ENCODE measurements at places on chromosomes 6 and 20.

DNA sequence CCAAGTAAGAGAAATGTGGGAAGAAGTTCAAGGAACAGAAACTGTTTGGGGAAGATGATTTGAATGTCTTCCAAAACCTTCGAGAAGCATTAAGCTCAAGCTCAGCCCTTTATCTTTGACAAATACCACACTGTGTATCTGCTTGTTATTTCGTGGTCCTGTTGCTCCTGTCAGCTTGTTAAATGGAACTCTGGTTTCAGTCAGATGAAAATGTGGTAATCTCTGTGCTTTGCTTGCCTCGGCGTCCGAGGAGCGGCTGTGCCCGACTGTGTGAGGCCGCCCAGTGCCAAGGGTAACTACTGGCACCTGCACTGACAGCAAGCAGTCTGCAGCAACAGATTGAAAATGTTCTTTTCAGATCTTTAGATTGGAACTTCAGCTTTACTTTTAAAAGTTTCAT is 577.9 kb upstream of the FLRT3 start:
- peak; percentile 94 for ATAC-seq

GRCh38 chr6:130513770-130514169 is 148.0 kb downstream of the TMEM200A start:
- ATAC-seq: peak; percentile 78

DNA sequence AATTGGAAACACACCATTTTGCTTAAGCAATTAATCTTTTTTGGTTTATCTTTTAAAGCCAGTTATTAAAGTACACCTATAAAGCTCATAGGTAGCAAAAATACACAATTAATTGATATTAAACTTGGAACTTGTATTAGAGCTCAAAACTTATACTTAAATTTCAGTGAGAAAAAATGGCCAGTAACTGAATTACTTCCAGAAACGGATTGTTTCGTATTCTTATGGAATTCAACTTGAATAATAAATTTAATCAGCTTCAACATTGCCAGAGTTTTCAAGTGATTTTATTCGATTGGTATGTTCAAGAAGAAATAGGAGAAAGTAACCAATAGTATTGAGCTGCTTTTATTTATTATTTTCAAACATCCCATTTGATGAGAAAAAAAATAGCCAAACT is 112.7 kb upstream of the PDE10A start:
- no peak for ATAC-seq

DNA sequence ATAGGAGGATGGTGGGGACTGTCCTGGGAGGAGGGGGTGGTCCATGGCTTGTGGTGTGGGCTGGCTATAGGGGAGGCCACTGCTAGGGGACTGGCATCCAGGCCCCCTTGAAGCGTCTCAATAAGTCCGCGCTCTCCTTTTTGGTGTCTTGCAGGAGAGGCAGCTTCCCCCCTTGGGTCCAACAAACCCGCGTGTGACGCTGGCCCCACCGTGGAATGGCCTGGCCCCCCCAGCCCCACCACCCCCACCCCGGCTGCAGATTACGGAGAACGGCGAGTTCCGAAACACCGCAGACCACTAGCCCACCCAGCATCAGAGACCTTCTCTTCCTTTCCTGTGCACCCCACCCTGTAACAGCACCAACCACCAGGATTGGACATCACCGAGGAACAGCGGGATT is 2.8 kb upstream of the ZBTB9 start:
- ATAC-seq: no peak

DNA sequence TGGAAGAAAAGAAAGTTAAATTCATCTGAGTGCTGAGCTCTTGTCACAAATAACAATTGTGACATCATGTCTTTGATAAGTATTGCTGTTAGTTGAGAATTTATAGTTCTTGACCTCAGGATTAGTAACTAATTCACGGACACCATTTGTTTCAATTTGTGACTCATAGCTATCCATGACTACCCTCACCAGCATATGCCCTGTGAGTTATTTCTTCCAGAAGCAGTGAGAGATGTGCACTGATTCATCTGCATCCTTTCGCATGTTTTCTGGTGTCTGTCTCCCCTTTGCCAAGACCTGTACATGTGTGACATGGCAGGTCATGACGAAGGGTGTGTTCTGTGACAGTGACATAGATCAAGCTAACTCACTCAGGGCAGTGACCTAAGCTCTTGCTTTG is 86.9 kb downstream of the SOBP start:
- ATAC-seq: peak; percentile 52

- peak; percentile 77 for ATAC-seq
These were observed 172.4 kb downstream of the PLCB4 start for GRCh38 chr20:9241232-9241692.

DNA sequence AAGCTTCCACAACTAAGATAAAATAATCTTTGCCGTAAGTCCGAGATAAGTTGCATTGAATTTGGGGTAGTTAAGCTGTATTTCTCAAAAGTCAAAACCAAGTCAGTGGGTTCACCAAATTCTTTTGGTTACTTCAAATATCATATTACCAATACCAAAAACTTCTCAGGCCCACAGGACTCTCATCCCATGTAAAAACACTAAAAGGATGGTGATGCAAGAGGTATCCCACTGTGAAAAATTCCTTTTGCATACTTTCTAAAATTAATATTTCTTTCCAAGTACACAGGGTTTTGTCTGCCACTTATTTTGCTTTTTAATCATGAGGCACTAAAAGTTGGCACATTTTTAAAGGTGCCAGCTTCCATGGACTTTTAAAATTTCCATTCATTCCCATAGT is 151.3 kb downstream of the GJA10 start:
- no peak for ATAC-seq

GRCh38 chr6:117771403-117771802 is 96.1 kb downstream of the NUS1 start:
- ATAC-seq: no peak

- ATAC-seq: peak; percentile 75
These were observed 47.7 kb downstream of the AKAP7 start for GRCh38 chr6:131182991-131183425.

DNA sequence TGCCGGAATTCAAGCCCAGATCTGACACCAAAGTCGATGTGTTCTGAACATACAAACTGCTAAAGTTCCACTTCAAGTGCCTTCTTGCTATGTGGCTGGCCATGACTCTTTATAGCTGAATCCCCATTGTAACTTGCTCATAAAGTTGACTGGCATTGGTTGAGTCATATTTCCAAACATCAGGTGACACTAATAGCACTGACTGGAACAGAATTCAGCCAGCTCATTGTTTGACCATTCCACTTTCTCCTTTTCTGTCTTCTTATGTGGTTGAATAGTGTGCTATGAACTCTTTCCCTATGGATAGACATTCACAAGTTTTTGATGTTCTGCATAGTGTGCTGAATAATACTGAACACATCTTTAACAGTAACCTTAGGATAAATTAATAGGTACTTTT is 266.2 kb upstream of the ZFP64 start:
- no peak for ATAC-seq

DNA sequence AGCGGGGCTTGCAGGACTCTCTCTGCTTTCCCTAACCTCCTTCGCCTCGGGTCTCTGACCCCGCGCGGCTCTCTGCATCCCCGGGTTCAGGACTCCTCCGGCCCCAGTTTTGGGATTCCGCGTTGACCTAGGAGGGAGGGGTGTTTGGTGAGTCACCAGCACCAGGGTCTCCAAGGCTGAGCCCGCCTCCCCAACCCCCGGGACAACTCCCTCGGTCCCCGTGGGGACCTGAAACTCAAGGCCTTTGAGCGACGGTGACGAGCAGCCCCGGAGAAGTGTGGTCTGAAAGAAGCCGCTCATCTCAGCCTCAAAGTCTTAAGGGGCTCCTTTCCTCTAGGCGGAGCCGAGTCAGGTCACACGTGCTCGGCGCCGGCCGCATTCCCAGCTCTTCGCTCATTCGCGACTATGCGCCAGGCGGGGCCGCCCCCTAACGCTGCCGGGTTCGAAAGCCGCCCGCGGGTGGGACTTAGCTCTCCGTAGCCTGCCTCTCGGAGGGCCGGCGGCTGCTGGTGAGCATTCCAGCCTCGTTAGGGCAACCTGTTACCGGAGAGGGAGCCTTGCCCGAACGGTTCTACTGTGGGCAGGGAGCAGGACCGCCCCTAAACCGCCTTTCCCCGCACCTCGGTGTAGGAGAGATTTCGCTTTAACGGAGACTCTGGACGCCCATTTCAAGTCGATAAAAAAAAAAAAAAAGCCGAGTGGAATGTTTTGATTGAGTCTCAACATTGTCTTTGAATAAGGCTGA is 3.0 kb upstream of the PRDM13 start:
- ATAC-seq: peak; percentile 67

DNA sequence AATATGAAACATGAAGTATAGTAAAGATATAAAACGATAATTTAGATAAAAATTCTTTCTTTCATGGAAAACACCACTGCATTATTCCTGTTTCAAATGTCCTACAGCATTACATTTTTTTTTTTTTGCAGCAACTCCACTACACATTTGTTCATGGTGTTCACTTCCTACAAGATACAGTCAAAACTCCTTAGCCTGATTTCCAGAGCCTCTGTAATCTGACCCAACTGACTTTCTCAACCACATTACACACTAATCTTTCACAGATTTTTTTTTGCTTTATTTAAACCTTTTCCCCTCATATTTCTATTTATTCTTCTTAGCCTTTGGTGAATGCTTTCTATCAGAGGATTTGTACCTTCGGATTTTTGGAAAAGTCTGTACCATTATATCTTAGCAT is 176.5 kb upstream of the PDE7B start:
- ATAC-seq: peak; percentile 54

- no peak for ATAC-seq
These were observed 8.2 kb upstream of the ELMO2 start for GRCh38 chr20:46414608-46415007.

- no peak for ATAC-seq
These were observed 20.6 kb downstream of the EDN3 start for GRCh38 chr20:59320854-59321647.

- ATAC-seq: no peak
These were observed 100.4 kb downstream of the PXDC1 start for GRCh38 chr6:3650959-3651697.

- no peak for ATAC-seq
These were observed 6.7 kb downstream of the C6orf132 start for GRCh38 chr6:42135722-42136121.

DNA sequence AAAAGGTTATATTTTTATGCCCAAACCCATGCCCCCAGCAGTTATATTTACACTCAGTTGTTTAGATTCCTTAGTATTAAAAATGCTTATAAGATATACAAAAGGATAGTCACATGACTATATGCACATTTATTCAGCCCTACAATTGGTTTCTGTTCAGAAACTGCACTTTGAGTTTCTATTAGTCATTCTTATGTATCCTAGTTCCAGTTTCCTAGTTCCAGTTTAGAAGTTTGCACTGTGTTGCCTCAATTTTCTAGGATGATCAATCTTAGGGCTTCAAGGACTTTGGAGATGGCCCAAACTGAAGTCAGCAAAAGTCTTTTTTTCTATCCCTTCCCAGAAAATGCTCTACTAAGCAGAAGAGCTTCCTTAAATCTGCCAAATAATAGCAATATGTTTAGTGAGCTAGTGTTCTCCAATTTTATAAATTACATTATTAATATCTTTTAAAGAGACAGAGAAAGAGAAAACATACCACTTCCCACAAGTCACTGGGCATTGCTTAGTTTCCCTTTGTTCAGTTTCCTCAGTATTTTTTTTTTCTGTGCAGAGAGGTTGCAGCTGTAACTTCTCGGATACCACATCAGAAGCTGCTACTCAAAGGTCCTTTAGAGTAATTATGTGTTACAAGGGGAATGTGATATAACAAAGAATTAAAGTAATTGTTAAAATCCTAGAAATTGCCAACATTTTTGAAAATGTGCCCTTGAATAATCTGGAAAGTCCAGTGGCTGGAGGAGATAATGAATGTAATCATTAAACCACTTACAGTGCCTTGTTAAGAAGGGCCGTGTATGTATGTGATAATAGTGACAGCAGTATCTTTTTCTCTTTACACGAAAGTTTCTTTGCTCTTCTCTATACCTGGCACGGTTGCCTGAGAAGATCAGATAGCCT is 138.8 kb downstream of the KHDRBS2 start:
- no peak for ATAC-seq

- ATAC-seq: no peak
These were observed 214.0 kb downstream of the WDR27 start for GRCh38 chr6:169487579-169488436.

- peak; percentile 95 for ATAC-seq
These were observed 84.9 kb downstream of the BTBD9 start for GRCh38 chr6:38554700-38555413.

GRCh38 chr6:141451511-141452353 is 681.0 kb upstream of the GJE1 start:
- peak; percentile 93 for ATAC-seq

GRCh38 chr6:157980288-157981131 is 1.2 kb upstream of the SYNJ2 start:
- no peak for ATAC-seq

- ATAC-seq: peak; percentile 49
These were observed 277.2 kb downstream of the CDC5L start for GRCh38 chr6:44664716-44665115.

- no peak for ATAC-seq
These were observed 305.3 kb downstream of the CLIC5 start for GRCh38 chr6:45710304-45710821.

DNA sequence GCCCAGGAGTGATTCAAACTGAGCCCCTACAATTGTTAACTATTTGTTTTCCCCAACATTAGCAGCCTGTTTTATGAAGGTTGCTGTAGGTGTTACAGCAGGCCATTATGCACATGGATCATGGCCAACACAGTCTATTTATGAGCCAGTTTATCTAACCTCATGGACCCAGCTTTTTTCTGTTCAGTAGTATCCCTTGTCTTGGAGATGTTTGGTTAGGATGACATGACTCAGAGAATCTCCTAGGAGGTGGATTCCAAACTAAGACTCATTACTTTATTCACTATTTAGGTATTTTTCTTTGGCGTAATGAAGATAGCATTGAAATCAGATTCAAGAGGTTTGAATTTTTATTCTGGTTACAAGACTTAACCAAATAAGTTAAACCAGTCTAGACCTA is 62.8 kb upstream of the TFB1M start:
- peak; percentile 80 for ATAC-seq

- no peak for ATAC-seq
These were observed 245.1 kb upstream of the AFDN start for GRCh38 chr6:167581637-167582036.

- peak; percentile 43 for ATAC-seq
These were observed 81.1 kb upstream of the PRDM1 start for GRCh38 chr6:106005013-106005412.

GRCh38 chr6:48423640-48424365 is 312.8 kb upstream of the PTCHD4 start:
- no peak for ATAC-seq

- ATAC-seq: peak; percentile 86
These were observed 101.4 kb upstream of the AGPAT4 start for GRCh38 chr6:161374971-161375873.

GRCh38 chr20:32358632-32358882 is 426 bp downstream of the ASXL1 start:
- no peak for ATAC-seq

Measured in SK-N-SH treated with all-trans-retinoic acid at 6 μM for 48 hours (cell line).